HFFc6 (cell line): ENCODE measurements at places on chromosomes 7 and 10. TPM values are rescaled to one million over a fixed set of nuclear protein-coding genes. Genes with fewer than 3 reads are reported as not detected.

Gene DYNC1I1
- total RNA-seq, result 0.16 TPM in 1 of 3 replicates, not detected in the others

DNA sequence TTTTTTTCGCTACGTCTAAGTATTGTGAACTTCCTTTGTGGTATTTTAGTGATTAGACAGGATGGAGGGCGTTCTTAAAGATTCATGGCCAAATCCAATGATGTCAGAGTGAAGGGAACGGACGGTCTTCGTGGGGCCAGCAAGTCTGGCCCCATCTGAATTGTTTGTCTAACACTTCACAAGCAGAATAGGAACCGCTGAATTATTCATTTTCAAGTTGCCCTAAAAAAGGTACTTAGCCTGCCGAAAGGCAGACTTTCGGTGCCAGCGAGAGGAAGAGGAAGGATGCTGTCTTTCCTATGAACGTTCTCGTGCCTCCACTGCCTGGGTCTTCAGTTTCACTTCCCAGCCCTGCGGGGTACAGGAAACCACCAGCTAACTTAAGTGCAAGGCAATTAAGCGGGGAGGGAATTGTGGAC is 145.7 kb upstream of the SH2B2 start:
- DNase-seq, result no peak

GRCh38 chr7:5477723-5478531 is 54.3 kb upstream of the TNRC18 start:
- no peak for DNase-seq

DNA sequence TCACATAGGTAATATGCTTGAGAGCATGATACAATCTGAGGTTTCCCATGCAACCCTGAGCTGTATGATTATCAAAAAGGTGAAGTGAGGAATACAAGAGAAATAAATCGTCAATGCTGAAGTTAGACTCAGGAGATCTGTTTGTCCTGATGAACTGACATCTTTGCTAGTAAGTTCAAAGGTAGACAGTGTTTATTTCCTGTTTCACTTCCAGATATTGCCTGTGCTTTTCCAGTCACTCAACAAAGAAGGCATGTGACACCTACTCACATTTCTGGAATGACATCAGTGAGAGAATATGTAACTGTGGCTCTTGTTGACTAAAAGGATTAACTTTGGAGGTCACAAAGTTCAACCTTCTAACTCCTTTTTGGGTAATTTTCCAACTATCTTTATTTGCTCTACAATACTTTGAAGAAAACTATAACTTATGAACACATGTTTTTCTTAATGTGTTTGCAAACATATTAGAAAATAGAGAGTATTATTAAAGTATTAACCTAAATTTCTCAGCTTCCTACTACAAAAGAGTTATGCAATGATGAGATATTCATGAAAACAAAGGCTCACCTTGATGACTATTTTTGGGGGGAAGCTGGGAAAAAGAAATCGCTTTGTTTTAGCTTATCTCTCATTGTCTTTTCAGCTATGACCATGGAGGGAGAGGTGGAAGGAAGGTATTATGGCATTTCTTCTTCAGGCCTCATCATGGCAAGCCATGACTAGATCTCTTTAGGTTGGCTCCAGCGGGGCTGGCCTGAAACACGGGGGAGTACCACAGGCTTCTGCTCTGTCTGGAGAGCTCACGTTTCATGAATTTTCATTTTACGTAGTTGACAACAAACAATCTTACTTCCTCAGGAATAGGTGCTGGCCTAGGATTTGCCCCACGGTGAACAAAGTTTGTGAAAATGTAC is 214.7 kb upstream of the SLC26A5 start:
- peak; percentile 44 for DNase-seq

- no peak for DNase-seq
Measured at GRCh38 chr7:95867309-95867708, 95.0 kb downstream of the DYNC1I1 start.

Gene IMMP2L
- 10.7 to 12.1 TPM (median 11.6 TPM) in 3 replicates for total RNA-seq

DNA sequence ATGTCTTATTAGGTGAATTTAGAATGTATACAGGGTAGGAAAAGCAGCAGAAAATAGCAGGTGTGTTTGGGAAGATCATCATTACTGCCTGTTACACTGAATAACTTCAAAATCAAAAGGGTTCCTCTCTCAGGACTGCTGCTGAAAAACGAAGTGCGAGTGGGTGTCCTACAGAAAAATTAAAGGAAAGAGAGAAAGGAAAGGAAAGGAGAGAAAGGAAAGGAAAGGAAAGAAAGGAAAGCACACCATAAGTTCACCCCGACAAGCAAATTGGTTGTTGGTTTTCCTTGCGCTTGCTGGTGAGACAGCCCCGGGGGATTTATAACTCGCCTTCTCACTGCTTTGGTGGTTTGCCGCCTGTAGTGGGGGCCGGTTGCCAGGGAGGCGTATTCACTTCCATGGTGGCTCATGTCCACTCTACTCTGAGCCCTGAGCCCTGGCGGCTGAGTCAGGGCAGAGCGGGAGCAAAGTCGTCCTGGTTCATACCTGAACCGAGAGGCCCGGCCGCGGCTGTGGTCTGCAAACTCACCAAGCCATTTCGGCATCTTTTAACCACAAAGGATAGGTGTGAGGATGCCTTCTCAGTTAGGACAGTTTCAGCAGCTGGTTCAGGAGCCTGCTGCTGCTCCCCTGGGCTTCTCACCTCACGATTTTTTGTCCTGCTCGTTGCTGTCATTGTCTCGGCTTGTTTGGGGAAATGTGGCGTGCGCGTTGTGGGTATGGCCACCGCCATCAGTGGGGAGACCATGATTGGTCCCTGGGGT is 26.1 kb downstream of the INPP5A start:
- no peak for DNase-seq

- DNase-seq, result peak; percentile 30
Measured at GRCh38 chr10:60662917-60663614, 115.2 kb upstream of the CDK1 start.
